ENCODE measurements at places on chromosomes 12 and 14.

DNA sequence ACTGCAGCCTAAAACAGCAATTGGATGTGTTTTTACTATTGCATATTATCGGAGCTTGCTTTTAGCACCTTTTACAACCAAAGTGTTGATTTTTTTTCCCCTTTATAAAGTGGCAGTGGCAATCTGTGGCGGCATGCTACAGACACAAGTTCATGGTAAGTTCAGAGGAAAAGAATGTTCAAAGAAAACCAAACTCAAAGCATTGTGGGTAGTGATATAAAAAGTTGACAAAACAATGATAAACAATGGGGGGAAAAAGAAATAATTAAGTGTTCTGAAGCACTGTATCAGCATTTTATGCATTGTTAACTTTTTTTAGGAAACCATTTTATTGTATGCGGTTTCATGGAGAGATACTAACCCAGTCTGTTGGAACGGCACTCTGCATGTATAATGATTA is 492.0 kb upstream of the SOX5 start:
- no peak for DNase-seq

- no peak for DNase-seq
Measured at GRCh38 chr14:96304956-96305355, 48.9 kb downstream of the BDKRB1 start.

GRCh38 chr12:9098463-9099026 is 17.2 kb downstream of the A2M start:
- no peak for DNase-seq

- peak; percentile 8 for DNase-seq
Measured at GRCh38 chr12:104790296-104791125, 167.6 kb downstream of the SLC41A2 start.

- DNase-seq: no peak
Measured at GRCh38 chr14:68541178-68541896, 251.5 kb downstream of the ZFP36L1 start.

DNA sequence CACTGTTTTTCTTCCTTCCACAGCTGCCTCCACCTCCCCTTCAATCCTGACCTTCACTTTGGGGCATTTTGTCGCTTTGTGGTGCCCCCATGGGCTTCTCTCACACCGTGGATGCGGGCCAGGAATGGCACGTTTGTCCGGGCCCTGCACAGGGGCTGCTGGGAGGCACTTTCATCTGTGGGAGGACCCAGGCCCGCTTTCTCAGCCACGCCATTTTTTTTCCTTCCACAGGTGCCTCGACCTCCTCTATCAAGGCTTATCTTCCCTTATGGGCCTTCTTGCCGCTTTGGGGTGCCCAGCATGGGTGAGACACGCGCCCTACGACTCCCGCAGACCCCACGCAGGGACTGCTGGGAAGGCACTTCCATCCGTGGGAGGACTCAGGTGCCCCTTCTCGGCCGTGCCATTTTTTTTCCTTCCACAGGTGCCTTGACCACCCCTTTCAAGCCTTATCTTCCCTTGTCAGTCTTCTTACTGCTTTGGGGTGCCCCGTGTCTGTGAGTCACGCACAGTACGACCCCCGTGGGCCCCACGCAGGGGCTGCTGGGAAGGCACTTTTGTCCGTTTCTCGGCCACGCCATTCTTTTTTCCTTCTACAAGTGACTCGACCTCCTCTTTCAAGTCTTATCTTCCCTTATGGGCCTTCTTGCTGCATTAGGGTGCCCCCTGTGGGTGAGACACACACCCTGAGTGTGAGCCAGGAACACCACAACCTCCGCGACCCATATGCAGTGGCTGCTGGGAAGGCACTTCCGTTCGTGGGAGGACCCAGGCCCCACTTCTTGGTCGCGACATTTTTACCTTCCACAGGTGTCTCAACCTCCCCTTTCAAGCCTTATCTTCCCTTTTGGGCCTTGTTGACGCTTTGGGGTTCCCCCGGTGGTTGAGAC is 270.7 kb downstream of the ALG10 start:
- no peak for DNase-seq

GRCh38 chr12:59823567-59823966 is 227.7 kb downstream of the SLC16A7 start:
- peak; percentile 4 for DNase-seq

DNA sequence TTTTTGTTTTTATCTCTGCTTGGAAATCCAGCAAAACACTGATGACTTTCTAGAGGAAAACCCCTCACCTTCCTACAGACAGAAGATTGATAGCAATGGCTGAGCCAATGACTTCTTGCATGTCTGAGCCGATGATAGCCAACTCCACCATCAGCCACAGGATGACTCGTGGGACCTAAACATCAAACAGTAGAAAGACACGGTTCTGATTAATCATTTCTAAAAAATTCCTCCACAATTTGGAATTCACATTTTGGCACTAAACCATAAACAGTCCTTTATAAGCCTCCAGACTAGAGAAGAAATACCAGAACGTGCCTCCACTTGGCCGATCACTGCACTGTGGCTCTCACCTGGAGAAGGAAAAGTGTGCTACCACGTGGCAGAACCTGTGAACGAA is 25.9 kb downstream of the SLC11A2 start:
- DNase-seq: peak; percentile 32

DNA sequence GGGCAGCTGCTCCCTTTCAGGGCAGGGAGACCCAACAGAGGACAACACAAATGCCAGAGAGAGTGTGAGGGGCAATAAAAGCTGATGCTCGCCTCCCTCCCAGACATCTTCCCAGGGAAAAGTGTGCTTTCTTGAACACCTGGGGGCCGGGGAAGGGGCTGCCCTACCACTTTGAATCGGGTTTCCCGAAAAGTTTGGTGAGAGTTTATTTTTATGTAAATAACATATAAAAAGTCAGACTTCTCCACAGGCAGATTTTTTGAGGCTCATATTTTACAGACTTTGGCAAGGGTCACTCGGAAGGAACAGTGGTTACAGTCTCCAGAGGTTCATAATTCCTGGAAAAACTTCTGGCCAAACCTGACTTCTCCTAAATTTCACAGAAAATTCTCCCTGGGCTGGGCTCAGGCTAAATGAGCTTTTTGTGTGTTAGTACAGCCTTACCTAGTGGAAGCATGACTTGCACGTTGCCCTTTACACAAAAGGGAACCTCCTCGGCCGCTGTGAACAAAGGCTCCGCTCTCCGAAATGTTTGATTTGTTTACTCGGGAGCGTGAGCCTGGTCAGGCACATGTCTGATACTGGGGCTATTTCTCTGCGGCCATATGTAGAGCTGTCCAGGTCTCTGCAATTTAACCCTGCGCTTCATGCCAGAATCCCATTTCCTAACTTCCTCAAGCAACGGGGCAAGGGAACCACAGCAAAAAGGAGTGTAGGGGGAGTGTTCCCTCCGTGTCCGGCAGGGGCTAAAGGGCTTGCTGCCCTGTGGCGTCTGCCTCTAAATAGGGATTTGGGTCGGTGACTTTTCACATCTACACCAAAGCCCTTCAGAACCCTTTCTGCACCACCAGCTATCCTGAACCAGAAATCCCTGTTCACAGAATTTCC is 3.4 kb downstream of the RTL1 start:
- DNase-seq: no peak

DNA sequence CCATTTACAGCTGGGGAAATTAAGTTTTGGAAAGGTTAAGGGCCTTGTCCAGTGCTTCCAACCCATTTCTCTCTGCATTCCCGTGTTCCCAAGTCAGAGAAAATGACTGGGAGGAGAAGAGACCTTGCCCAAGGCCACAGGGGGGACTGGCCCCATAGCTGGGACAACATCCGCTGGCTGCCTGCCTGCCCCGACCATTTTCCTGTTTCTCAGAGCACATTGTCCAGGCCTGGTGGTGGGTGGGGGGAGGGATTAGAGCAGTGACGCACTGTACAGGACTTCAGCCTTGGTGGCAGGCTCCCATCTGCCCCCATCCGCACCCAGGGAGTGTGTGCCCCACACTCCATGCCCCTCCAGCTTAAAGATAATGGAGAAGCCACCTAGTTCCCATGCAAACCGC is 27.7 kb downstream of the DIO3 start:
- DNase-seq: no peak

GRCh38 chr14:59631237-59631636 is 54.6 kb upstream of the CCDC175 start:
- peak; percentile 22 for DNase-seq

GRCh38 chr14:75231320-75231719 is 47.3 kb upstream of the FOS start:
- no peak for DNase-seq

DNA sequence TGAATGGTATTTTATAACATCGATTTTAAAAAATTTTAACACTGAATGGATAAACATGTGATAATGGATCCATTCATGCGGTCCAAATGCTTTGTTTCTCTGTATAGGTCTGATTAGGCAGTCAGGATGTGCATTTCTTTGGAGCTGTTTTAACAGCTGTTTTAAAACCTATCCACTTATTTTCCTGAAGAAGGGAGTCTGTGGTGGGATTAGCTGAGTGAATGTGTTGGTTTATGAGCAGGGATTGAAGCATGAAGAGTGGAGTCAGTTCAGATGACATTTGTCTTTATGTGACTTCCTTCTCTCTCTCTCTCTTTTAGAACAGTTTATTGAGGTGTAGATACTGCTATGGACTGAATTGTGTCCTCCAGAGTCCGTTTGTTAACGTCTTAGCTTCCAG is 37.7 kb downstream of the GLT8D2 start:
- DNase-seq: no peak

DNA sequence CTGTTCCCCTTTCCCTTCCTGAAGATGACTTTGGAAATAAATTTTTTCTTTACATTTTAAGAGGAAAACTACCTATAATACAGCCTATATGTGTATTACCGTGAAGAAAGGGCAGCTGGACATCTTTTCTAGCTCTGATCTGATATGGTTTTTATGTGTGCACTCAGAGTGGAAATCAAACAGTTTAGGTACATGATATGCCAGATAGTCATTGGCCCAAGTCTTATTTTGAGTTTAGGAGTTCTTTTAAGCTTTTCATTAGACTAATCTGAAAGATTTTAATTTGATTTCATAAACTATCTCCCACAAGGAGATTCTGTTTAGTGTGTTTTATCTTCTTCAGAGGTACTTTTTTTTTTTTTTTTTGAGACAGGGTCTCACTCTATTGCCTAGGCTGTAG is 48.8 kb downstream of the KIAA0586 start:
- no peak for DNase-seq

DNA sequence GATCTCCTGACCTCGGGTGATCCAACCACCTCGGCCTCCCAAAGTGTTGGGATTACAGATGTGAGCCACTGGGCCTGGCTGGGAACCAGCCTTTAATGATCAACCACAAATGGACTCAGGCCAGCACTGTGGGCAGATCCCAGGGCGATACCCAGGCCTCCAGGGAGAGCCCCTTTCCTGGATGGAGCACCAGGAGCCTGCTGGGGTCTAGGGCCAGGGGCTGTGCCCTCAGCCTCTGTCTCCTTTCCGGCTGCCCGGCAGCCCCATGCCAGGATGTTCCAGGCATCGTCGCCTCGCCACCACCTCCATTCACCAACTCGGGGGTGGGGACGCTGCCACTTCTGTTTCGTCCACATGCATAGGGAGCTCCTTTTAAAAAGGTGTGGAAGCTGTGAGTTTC is 2.3 kb downstream of the ADGRD1 start:
- no peak for DNase-seq

DNA sequence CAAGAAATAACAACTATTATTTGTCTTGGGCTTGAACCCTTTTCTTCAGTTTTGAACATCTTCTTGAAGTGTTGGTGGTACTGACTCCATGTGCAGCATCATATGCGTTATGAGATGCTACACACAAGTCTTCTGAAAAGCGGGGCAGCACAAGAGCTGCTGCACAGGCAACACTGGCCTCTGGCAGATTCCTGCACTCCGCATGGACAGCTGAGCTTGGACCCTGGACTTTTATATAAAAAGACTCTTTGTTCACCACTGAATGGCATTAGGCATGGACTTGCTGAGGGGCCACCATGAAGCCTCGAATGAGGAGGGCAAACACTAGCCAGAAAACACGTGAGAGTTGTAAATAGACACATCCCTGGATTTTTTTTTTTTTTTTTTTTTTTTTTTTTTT is 210.8 kb upstream of the NPAS3 start:
- no peak for DNase-seq

DNA sequence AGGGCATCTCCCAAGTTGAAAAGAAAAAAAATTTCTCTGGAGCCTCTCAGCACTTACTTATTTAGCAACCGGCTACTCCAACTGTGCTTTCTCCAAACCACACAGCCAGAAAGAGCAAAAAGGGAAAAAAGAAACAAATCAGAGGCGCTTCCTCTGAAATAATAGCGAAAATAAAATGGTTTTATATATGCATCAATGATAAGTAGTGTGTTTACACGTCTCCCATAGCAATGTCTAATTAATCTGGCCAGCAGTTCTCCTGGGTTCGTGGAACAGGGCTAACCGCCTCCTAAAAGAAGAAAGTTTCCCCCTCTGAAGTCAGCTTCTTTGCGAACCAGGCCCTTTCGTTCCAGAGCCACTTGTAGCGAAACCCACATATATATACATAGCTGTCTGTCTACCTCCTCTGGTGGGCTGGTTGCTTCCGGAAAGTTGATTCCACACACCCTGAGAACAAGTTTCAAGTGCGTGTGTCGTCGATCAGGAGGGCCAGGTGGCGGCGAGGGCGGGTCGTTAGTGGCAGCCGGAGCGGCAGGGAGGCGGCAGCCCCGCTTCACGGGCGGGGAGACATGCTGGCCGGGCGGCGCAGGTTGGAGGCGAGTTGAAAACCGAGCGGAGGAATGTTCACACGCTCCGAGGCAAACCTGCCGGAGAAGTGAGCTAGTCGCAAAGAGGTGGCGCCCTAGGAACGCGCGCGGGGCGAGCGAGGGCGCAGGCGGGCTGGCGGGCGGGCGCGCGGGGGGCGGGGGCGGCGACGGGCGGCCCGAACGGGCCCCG is 2.7 kb downstream of the PTHLH start:
- DNase-seq: peak; percentile 55

- DNase-seq: no peak
Measured at GRCh38 chr12:124493809-124494750, 73.3 kb downstream of the NCOR2 start.

Data from hepatic stellate cell (primary cell).